Activated CD4-positive, alpha-beta T cell treated with anti-CD3 and anti-CD28 coated beads, Interleukin-2, amount 50 U/mL, for 1 hour (primary cell): ENCODE measurements at places on chromosomes 2 and 18.
A peak's percentile ranks its signal among the peaks of the same experiment; 100 is the strongest.

GRCh38 chr2:101551336-101551888, 76.5 kb upstream of the RFX8 start:
- DNase-seq, result no peak

GRCh38 chr2:142323206-142323605, 192.4 kb upstream of the LRP1B start:
- DNase-seq, result no peak

- peak; percentile 14 for DNase-seq
Measured at GRCh38 chr2:27133195-27133875, 1.1 kb downstream of the PREB start.

- no peak for DNase-seq
Measured at GRCh38 chr2:58769111-58769863, 528.2 kb upstream of the FANCL start.

DNA sequence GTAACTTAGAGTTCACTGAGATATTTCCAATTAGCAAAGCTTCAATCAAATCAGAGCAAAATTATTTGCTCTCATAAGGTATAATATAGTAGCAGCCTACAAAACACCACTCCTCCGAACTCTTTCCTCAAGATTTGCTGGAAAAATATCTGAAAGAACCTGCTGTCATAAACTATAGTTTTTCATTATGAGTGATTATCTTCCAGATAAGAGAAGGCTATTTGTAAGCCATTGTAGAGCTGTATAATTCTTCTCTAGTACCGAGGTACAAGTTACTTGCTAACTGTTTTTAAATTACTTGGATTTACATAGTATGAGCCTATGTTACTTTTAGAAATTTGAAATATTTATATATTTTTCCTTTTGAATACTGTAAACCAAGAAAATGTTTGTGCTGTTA, 2.1 kb downstream of the NDC80 start:
- DNase-seq, result no peak

DNA sequence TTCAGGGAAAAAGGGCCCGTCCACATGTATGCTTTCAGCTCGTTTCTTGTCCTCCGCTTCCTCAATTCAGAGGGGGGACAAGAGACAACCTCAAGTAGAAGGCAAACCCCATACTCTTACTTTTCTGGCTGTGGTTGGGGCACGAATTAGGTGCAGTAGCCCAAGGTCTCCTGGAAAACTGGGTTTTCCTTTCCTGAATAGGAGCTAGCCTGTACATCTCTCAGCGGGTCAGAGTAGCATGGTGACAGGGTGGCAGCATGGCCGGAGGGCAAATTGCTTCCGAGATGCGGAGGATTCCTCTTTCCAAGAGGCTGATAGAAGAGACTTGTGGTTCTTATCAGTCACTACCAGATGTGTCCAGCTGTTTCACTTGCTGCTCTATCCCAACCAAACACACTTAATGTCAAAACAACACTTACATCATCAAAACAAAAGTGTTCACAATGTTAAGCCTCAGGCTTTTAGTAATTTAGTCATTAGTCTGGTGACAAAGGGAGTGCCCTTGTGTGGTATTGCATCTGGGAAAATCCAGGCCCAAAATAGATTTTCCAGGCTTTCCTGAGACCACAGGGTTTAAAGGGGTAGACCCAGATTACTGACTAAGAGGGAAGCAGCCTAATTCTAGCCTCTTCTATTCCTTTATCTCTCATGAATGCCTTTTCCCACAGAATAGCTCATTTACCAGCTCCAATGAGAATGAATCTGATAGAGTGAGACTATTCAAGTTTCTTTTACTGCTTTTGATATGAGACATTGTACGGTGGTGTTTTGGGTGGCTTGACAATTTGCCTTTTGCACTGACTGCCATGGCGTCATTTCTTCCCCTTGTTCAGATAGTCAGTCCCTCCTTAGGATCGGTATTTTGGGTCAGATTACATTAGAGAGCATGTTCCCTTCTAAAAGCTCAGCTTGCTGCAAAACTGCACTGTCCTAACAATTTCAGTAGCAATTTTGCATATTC, 162.0 kb downstream of the LTBP1 start:
- DNase-seq, result no peak

- DNase-seq, result no peak
Measured at GRCh38 chr18:33600846-33601245, 22.8 kb downstream of the ASXL3 start.

DNA sequence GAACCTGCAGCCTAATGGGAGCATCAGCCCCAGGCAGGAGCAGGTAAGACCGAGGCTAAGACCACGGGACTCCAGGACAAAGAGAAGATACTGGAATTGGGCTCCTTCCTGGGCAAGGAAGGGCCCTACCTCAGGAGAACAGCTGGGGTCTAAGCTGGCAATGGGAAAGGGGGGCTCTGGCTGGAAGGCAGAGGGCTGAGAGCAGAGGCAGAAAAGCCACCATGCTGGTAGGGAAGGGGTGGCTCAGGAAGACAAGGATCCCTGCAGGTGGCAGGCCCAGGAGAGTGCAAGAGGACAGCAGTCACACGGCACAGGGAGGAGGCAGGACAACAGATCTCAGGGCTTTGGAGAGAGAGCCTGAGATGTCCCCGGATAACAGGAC, 203.5 kb downstream of the NDUFA10 start:
- DNase-seq, result no peak
